Right renal pelvis (tissue), 4 donors: ENCODE measurements at places on chromosomes 13 and 19.

DNA sequence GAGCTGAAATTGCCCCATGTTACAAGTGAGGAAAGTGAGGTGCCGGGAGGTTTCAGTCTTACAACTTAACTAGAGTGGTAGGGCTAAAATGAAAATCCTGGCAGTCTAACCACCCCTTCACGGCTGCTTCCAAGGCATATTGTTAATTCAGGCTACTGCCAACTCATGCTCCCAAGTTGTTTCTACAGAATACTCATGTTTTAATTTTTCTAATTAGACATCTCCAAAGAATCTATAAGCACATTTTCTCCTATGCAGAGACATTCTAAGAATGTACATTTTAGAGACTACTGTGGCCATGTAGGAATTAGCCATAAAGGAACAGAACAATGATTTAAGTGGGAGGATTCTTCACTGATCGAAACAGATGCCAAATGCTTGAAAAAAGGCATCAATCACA, 7.0 kb upstream of the TSC22D1 start:
- DNase-seq: no peak

GRCh38 chr13:30880856-30881155, 25.3 kb upstream of the MEDAG start:
- no peak for DNase-seq

DNA sequence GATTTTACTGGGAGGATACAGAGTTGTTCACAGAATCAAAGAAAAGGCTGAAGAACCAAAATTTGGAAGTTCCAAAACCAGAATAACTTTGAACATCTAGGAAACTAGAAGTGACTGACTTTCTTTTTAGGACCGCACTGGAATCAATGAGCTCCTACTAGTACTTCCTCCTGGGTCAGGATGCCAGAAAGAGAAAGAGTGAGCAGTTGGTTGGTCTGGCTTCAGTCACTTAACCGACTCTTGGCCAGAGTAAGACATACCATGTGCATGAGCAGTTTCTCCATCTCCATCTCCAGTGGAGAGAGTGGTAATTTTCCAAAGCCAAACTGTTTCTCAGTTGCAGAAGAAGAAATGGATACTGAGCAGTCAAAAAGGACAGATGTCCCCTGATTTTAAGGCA, 27.1 kb upstream of the MTUS2 start:
- no peak for DNase-seq

- DNase-seq: no peak
These were observed 39.5 kb upstream of the ZNF536 start for GRCh38 chr19:30332445-30333234.

GRCh38 chr13:42753697-42754096, 27.7 kb upstream of the FAM216B start:
- DNase-seq: no peak

DNA sequence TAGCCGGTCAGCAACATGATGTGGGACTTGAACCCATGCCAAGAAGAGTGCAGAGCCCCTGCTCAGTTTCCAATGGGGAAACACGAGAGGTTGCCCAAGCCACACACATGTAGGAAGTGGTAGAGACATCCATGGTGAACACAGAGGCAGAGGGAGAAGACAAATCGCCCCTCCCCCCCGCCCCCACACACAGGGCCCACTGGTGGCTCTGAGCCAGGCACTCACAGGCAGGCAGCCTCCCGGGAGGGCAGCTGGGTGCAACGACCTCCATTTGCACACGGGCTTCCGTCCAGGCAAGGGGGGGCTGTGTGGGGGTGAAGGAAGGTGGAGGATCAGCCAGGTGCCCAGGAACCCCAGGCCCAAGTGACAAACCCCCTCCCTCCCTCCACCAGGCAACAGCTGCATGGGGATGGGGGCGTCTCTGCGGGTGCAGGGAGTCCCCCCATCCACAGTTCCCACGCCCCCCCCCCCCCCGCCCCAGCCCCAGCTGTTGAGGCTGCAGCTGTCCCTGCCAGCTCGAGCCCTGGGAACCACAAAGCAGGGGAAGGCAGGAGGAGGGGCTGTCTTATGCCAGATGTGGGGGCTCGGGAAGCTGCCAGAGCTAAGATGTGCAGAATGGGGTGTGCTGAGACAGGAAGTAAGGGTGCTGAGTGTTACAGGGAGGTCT, 3.4 kb downstream of the NOTCH3 start:
- no peak for DNase-seq

DNA sequence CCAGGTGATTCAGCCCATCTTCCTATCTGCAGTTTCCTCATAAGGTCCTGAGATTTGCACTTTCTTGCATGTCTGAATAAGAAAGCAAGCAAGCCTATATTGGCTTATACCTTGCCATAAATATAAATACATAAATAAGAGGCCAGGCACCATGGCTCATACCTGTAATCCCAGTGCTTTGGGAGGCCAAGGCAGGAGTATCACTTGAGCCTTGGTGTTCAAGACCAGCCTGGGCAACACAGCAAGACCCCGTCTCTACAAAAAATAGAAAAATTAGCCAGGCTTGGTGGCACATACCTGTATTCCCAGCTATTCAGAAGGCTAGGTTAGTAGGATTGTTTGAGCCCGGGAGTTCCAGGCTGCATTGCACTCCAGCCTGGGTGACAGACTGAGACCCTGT, 5.5 kb upstream of the GPATCH1 start:
- DNase-seq: no peak

DNA sequence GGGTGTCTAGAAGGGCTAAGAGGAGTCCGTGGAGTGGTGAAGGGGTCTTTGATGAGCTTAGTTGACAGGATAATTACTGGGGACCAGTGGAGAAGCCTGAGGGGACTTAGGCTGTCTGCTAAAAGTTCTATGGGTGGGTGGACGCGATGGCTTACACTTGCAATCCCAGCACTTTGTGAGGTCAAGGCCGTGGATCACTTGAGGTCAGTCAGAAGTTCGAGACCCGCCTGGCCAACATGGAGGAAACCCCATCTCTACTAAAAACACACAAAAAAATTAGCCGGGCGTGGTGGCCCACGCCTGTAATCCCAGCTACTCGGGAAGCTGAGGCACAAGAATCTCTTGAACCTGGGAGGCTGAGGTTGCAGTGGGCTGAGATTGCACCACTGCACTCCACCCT, 2.8 kb upstream of the GSK3A start:
- DNase-seq: no peak

DNA sequence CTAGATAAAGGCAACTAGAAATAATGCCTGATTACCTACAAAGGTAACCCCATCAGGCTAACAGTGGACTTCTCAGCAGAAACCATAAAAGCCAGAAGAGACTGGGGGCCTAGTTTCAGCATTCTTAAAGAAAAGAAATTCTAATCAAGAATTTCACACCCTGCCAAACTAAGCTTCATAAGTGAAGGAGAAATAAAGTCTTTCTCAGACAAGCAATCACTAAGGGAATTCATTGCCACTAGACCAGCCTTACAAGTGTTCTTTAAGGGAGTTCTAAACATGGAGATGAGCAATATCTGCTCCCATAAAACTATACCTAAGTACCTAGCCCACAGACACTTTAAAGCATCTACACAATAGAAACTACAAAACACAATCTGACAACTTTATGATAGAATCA, 823.5 kb downstream of the PCDH17 start:
- DNase-seq: no peak

GRCh38 chr13:75345193-75345592, 136.8 kb downstream of the TBC1D4 start:
- DNase-seq: no peak

DNA sequence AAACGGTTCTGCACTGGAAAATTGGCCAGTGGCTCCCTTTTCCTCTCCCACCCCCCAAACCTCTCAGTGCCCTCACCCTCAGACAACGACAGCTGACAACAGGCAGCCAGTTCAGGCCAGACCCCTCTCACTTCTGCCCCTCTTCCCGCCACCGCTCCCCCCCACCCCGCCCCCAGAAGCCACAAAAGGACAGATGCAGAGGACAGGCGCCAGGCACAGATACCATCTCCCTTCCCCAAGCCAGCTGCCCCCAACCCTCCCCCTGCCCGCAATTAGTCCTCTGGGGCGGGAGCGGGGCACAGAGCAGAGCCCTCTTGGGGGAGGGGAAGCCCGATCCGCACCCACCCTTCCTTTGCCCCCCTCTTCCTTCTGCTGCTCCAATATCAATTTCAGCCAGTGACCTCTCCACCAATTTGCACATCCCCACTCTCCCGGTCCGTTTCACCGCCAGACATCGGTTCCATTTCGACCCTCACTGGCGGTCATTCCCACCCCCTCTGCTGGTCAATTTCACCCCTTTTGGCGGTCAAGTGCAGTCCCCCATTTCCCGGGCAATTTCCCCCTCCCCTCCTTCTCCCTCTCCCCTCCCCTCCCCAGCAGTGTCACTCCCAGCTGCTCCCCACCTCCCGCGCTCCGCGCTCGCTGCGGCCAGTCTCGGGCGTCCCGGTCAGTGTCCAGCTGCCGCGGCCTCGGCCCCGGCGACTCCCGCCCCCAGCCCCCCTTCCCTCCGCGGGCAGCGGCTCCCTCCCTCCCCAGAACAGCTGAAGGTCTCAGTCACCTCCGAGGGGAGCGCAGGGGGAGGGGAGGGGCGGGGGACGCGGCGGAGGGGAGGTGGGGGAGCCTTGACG, at the start of gene SHD:
TSS of gene SHD (plus strand) at position 848 of the 848 bp plus-strand sequence. CDS start 798 bp downstream, outside the sequence.
- no peak for DNase-seq

DNA sequence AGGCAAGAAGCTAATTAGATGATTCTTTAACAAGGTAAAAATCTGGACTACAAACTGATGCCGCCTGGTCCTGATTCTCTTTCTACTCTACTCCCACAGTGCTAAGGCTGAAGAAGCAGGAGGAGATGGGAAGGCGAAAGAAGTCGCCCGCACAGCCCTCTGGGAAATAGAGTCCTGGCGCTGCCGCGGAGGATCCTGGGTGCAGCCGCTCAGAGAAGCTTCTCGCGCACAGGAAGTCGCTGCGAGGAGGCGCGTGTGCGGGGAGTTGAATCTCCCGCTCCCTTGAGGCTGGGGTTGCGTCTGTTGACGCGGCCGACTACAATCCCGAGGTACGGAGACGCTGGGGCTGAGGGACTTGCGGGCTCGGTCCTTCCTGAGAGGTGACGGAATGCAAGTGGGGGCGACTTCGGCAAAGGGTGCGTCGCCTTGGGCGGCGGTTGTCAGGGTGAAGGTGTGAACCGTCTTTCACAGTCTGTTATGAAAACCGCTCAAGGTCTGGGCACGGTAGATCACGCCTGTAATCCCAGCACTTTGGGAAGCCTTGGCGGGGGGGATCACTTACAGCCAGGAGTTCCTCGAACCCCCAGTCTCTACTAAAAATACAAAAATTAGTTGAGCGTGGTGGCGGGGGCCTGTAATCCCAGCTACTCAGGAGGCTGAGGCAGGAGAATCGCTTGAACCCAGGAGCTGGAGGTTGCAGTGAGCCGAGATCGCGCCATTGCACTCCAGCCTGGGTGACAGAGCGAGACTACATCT, at the start of gene ZNF473:
TSS of gene ZNF473 (plus strand) at position 212 of the 756 bp plus-strand sequence. CDS start 5,078 bp downstream, outside the sequence.
- no peak for DNase-seq

- DNase-seq: no peak
These were observed 117.6 kb downstream of the USP12 start for GRCh38 chr13:27053902-27054595.

- no peak for DNase-seq
These were observed 29.4 kb downstream of the RFXAP start for GRCh38 chr13:36848199-36848982.

DNA sequence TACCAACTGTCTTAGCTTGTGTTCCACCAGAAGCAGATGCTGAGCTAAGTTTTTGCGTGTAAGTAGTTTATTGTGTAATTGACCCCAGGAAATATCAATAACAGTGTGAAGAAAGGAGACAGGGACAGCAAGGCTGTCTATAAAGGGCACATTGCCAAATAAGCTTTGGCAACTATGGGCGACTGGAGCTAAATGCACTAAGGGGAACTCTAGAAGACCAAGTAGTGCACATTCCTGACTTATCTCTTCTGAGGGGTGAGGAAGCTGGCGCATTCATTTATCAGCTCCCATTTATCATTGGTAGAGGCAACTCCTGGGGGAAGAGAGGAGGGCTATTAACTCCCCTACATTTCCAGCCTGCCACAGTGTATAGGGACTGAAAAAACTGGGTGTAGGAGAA, 135.0 kb downstream of the DLEU7 start:
- no peak for DNase-seq

DNA sequence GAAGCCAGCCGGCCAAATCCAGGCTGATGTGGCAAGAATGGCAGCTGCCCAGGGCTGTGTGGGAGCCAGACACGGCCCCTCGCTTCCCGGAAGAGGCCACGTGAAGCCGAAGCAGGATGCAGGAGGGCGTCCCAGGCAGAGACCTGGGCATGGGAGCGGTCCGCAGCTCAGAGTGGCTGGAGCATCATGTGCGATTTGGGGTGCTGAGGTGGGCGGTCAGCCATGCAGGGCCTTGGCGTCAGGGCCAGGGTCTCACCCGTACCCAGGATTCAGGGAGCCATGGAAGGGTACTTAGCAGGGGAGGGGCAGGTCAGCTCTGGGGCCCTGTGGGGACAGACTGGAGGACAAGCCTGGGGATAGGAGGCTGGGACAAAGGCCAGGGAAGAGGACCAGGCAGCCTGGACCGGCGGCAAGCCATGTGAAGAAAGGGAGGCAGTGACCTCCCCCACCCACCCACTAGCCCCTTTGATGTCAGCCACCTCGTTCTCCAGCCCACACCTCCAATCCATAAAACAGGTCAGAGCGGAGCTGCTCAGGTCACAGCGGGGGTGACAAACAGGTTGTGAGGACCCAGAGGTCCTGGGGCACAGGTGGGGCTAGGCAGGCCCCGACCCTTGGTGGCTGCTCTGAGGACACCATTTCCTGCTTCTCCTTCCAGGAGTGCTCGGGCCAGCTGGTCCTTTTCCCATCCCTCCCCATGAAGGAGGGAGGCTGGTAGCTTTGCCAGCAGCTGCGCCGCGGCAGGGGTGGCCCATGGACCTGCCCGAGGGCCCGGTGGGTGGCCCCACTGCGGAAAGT, 2.3 kb downstream of the KASH5 start:
- DNase-seq: no peak

- DNase-seq: no peak
These were observed 16.5 kb downstream of the MIER2 start for GRCh38 chr19:328025-328505.

GRCh38 chr19:7919610-7920518, at the start of gene SNAPC2:
TSS of gene SNAPC2 (plus strand) at chr19:7920338. CDS start at chr19:7920367, 29 bp downstream.
- peak; percentile 85 for DNase-seq

GRCh38 chr19:28841531-28841930, 371.4 kb downstream of the UQCRFS1 start:
- no peak for DNase-seq

GRCh38 chr13:66859078-66859477, 371.1 kb downstream of the PCDH9 start:
- no peak for DNase-seq

GRCh38 chr19:54696117-54696548, 28.1 kb upstream of the KIR3DL3 start:
- DNase-seq: no peak

- no peak for DNase-seq
These were observed 230.2 kb downstream of the TUBA3C start for GRCh38 chr13:18951412-18951811.
